ENCODE measurements at places on chromosomes 6 and 20.

- DNase-seq, result no peak
Measured at GRCh38 chr6:136566851-136567250, 16.6 kb upstream of the MAP7 start.

DNA sequence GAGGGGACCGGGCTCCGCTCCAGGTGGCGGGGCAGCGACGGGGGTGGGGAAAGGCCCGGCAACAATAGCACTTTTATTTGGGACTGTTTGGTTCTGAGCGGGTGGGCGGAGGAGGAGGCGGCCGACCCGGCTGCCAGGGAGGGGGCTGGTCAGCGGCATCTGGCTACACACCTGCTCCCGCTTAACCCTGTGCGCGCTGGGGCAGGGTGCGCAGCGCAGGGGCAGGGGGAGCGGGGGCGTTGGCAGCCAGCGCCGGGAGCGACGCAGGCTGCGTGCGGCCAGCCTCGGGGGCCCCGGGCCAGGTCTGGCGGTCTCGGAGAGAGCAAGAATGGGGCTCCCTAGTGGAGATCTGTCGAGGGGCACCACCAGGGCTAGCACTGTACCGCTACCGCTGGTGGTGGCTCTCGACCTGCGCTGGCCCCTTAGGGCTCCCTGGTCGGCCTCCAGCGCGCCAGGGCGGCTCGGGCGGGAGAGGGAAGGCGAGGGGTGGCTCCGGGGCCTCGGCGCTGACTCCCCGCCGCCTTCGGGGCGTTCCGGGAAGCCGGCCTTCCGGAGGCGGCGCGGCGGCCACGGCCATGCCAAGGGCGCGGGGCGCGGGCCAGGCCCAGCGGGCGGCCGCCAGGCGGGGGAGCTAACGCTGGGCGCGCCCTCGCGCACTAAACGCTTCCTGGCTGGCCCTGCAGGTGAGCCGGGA is 92.4 kb downstream of the NCR2 start:
- DNase-seq, result no peak

DNA sequence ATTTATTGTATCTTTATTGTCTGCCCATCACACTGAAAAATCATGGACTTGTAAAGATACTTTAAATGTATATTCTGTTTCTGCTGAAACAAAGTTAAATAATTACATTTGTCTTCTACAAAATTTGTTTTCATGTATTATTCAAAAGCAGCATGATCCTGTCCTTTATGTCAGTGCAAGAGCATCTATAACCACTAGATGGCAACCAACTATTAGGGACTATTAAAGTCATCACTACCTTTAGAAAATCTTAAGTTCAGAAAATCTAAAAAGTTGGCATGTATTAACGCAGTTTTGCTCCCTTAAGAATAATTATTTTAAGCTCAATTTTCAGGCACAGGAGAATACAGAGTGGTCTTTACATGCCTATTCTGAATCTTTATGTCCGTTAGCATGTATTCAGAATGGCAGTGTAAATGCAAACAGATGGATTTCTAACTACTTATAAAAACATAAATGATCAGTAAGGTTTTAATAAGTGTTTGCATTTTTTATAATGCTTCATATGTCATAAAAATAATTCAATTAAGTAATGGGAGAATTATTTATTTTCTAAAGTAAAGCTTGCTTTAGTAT is 17.8 kb downstream of the TMEM30A start:
- no peak for DNase-seq

- DNase-seq, result no peak
Measured at GRCh38 chr6:70079241-70079640, 212.9 kb downstream of the COL19A1 start.

DNA sequence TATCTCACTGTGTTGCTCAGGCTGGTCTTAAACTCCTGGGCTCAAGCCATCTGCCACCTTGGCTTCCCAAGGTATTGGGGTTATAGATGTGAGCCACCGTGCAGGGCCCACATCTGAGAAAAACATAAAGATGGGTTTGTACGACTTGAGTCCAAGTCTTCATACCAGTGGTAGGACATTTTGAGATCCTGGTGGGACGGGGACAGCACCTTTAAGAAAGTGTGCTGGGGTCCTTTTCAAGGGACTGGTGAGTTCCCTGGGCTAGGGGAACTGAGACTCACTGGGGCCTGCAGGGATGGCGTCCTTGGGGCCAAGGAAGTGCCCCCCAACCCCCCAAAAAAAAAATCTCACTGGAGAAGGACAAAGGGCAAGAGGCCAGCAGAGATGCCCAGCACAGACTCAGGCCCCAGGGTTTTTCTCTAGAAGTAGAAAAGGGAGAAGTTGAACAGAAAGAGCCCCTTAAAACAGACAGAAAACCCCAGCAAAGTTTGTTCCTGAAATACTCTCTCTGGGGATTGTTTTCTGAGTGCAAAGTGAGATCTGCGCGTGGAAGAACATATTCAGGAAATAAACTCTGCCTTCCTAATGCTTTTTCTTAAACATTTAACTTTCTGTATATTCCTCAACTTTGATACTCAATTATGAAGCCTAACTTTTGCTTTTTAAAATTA is 10.7 kb downstream of the OSBPL2 start:
- no peak for DNase-seq

DNA sequence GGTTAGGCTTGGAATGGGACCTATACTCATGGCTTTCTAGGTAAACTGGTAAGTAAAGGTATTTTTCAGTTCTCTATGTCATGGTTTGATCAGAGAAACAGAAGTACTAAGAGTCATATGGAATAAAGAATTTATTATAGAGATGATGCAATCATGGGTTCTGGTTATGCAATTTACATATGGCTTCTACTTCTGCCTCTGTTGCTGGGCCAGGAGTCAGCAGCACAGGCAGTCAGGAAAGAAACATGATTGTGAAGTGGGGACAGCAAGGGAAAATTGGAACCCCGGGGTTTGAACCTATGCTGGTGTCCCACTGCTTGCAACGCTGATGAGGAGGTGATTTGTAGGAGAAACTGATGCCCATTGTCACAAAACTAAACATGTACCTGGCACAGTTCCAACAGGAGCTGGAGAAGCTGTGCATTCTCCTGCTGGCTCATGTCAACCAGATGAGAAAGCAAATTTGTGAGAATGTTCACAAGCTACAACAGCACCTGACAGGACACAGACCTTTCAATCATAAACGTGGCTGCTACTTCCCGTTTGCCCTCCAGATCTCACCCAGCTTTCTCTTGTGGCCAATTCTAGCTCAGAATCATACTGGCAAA is 887.1 kb downstream of the TFAP2A start:
- no peak for DNase-seq

GRCh38 chr6:167342879-167343610 is 18.2 kb downstream of the TTLL2 start:
- no peak for DNase-seq

DNA sequence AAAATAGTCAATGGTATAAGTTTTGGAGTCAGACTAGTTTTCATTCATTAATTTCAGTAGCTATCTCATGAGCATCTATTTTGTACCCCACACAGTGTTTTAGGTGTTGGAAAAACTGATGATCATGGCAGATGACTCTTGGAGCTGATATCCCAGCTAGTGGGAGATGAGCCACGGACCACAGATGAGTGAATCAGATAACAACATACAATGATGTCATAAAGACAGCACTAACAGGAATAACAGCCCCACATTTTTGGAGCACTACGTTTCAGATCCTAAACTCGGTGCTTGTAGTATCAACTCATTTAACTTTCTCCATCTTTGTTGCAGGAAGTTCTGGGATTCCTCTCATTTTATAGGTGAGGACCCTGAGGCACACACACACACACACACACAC is 67.8 kb upstream of the EDN3 start:
- DNase-seq, result no peak

GRCh38 chr6:110800839-110801196 is 14.5 kb downstream of the CDK19 start:
- DNase-seq, result no peak

GRCh38 chr20:46388937-46389336 is 17.5 kb downstream of the ELMO2 start:
- no peak for DNase-seq

GRCh38 chr6:28896505-28897368 is 27.0 kb downstream of the TRIM27 start:
- DNase-seq, result no peak

GRCh38 chr6:137286916-137287315 is 67.7 kb upstream of the IFNGR1 start:
- DNase-seq, result no peak

DNA sequence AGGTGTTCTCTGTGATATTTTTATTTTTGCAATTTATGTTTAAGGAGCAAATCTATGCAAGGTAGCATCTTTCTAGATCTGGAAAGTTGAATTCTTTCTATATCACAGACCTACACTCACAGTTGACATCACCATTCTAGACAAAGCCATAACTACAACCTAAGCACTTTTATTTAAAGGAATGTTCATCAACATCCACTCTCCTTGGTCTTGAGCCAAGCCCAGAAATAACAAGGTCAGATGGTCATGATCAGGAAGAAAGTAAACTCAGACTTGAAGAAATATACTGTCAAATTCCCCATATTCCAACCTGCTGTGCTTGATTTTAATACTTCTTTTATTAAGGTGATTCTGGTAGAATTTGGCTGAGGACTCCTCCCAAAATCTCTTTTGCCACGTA is 32.2 kb downstream of the MMUT start:
- no peak for DNase-seq

GRCh38 chr6:134746140-134746539 is 203.8 kb downstream of the ALDH8A1 start:
- no peak for DNase-seq

DNA sequence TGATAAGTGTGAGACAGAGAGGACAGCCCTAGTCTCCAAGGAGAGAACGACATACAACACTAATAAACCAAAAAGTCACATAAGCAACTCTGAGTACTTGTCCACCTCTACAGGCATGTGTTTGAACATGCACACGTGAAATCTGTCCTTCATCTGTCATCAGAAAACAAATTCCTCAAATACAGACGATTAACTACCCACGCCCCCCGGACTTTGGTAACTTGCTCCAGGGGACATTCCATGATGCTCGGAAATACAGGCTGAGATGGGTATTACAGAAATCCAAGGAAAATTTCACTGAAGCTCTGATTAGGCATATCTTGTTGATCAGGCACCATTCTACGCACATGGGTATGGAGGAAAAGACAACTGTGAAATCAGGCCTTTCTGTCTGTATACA is 57.8 kb downstream of the LYRM4 start:
- no peak for DNase-seq

DNA sequence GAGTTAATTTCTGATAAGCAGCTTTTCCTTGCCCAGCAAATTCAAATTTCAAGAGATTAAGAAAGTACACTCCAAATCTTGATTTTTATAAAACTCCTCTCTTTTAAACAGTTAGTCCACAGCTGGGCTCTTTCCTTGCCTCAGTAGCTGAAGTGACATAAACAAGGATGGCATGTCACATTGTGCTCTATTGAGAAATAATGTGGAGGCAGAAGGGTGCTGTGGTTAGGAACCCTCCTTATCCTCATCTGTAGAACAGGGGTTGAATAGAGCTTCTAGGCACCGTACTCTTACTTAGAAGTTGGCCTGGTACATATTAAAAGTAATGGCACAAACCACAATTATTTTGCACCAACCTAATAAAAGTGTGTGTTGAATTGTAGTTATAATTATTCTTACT is 70.3 kb downstream of the RSPO3 start:
- DNase-seq, result no peak

- DNase-seq, result no peak
Measured at GRCh38 chr6:79028641-79029314, 49.3 kb downstream of the PHIP start.

- DNase-seq, result no peak
Measured at GRCh38 chr6:129186988-129187387, 304.1 kb downstream of the LAMA2 start.

GRCh38 chr6:52733172-52733571 is 30.1 kb downstream of the GSTA2 start:
- DNase-seq, result no peak

- DNase-seq, result no peak
Measured at GRCh38 chr6:118952683-118953082, 17.7 kb upstream of the MCM9 start.

DNA sequence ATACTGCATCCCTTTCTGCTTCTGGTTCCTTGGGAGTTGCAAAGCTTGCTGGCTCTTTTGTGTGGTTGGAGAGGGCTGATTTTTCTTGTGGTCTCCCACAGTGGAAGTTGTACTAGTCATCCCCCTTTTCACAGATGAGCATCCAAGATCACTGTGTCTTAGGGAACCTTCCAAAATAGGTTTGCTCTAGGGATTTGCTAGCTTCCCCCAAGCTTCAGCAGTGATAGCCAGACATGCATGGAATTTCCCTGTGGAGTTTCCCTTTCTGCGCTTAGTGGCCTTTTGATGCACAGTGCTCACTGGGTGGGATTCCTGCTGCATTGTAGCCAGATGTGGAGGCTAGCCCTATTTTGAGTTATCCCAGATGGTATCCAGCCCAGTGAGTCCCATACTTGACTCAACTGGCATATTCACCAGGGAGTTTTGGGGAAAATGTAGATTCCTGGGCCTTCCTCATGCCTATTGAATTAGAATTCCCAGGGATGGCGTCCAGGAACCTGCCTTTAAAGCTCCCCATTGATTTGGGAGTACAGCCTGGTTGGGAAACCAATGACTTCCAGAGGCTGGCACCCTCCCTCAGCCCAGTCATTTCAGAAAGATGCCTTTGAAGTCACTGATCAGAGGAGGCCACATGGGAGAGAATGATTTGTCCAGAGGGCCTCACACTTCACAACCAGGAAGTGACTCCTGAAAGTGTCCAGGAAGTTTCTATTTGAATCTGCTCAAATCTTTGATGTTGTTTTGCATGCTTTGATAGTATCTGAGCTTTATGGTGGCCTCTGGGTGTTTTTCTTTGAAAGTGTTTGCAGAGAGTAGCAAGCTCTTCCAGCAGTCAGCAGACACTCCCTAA is 25.9 kb downstream of the PPARD start:
- DNase-seq, result no peak

DNA sequence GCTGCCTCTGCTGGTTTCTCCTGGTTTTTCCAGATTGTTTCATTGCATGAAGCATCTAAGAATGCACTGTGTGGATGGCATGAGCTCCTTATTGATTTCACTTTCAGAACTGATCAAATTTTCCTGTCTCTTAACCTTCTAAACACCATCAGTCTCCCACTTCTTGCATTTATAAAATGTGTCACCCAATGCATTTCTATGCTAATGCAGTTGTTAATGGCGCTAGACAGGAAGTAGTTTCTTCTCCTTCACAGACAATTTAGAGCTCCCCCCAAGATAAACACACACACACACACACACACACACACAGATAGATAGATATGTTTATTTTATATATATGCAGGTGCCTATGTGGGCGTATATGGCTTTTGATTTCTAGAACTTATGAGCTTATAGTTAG is 45.6 kb upstream of the FOXA2 start:
- DNase-seq, result no peak
